ENCODE measurements at places on chromosomes 6 and 20.

- DNase-seq = no peak
These were observed 586.6 kb downstream of the KIF16B start for GRCh38 chr20:15986690-15987089.

DNA sequence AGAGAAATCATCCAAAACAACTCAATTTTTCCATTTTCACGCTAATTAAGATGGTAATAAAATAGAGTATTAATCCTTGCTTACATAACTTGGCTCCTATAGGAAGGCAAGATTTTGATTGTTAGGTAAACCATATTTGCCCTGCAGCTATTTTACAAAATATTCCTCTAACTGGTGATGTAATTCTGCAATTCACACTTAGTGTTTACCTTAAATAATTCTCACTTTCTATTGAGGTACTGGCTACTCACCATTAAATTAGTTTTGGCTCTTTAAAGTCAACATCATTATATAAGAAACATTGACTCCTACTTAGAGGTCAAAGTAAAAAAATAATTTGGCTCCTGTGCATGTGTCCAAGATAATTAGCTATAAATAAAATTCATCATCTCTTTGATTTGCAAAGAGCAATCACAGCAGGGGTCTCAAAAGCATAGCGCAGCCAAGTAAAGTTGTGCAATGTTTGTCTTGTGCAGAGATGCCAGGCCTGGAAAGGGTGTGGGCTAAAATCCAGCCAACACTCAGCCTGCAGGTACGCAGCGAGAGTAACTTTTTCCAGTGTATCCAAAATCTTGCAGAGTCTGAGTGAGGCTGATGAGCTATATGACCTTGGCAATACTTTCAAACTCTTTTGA is 501.2 kb downstream of the MMUT start:
- DNase-seq = no peak

GRCh38 chr6:154572556-154572955 is 62.1 kb upstream of the CNKSR3 start:
- DNase-seq = no peak

DNA sequence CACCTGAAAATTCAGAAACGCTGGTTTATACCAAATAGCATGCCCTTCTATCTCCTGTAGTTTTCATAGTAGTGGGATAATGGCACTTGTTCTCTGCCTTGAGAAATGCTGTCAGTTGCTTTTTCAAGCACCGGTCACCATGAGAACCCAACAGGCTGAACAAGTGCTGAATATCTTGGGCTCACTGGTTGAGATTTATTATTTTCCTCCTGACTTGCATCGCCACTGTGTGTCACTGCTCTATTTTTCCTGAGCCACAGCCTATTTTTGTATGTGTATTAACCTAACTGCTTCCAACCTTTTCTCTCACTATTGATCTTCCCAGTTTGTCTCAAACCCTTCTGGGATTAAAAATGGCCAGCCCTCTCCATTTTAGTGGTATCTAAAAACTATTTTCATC is 71.9 kb downstream of the OPN5 start:
- DNase-seq = no peak

GRCh38 chr20:62604796-62605195 is 37.5 kb upstream of the SLCO4A1 start:
- no peak for DNase-seq

DNA sequence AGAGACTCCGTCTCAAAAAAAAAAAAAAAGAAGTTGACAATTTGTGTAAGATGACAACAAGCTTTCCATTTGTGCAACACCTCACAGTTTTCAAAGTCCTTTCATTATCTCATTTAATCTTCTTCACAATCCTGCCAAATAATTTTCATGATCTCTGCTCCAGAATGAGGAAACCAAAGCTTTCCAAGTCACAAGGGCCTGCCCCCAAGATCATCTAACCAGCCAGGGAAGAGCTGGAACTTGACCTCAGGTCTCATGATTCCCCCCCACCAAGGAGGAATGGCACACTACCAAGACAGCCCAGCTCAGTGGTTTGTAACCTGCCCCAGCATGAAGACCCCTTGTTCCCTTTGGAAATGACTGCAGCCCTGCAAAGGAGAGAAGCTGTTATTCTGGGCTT is 74.0 kb upstream of the PIM1 start:
- DNase-seq = no peak

DNA sequence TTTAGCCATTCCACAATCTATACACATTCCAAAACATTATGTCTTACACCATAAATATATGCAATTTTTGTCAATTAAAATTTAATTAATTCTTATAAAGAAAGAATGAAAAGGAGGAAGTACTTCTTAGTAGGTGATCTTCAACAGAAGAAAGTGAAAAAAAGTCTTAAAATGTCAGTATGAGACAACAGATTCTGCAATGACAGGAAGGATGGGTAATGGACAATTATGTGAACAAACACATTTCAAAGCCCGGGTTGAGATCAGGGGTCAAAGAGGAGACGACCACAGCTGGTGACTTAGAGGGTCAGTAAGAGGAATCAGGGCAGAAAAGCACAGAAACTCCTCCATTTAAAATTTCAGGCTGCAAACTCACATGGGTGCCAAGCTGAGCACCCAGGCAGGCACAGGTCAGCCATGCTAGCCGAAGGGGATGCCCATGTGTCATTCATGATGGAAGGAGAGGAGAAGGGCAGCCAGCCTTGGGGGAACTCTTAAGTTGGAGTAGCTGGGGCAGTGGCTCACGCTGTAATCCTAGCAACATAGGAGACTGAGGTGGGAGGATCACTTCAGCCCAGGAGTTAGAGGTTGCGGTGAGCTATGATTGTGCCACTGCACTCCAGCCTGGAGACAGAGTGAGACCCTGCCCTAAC is 11.0 kb downstream of the VSX1 start:
- DNase-seq = no peak

DNA sequence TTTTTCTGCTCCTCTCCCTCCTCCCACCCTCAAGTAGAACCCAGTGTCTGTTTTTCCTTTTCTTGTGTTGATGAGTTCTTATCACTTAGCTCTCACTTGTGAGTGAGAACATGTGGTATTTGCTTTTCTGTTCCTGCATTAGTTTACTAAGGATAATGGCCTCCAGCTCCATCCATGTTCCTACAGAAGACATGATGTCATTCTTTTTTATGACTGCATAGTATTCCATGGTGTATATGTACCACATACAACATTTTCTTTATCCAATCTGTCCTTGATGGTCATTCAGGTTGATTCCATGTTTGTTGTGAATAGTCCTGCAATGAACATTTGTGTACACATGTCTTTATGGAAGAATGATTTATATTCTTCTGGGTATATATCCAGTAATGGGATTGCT is 81.0 kb downstream of the TOX2 start:
- DNase-seq = no peak

DNA sequence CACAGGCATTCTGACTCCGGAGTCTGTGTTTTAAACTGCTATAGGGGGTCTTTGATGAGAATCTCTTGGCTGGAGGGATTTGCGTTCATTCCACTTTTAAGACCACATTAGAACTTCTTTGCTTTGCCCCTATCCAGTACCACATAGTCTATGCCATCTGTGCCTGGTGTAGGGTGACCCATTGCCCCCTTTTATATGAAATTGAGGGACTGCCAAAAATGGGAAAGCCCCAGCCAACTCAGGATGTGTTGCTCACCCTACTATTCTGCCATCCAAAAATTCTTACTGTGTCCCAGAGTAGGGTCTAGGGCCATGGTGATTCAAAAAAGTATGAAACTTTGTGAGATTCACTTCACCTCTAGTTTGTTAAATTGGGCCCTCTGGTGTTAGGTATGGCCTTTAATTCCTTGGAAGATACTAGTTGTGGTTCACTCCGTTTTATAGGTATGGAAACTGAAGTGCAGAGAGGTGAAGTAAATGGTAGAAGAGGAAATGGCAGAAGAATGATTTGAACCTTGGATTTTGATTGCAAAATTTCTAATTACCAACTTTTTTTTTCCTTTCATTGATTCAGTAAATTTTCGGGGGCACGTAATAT is 1.4 kb downstream of the PFDN4 start:
- no peak for DNase-seq

- DNase-seq = no peak
These were observed 25.7 kb downstream of the MUC22 start for GRCh38 chr6:31035862-31036497.

DNA sequence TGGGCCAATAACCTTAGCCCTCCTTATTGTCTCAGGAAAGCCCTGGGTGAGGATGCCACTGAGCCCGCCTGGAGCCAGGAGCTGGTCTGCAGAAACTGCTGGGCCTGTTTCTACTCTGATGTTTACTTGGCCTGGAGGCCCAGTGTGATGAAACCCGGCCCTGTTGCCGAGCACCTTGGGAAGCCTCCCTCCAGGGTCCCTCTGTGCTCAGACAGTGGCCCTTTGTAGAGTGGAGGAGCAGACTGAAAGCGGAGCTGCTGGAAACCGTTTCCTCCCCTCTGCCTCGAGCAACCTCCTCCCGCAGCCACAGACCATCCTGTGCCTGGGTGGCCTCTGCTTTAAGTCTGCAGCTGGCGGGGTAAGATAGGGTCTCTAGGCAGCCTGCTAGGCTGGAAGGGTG is 84.1 kb upstream of the EPB41L1 start:
- DNase-seq = peak; percentile 26

- peak; percentile 33 for DNase-seq
These were observed 23.5 kb downstream of the PTCHD4 start for GRCh38 chr6:48087448-48087847.

DNA sequence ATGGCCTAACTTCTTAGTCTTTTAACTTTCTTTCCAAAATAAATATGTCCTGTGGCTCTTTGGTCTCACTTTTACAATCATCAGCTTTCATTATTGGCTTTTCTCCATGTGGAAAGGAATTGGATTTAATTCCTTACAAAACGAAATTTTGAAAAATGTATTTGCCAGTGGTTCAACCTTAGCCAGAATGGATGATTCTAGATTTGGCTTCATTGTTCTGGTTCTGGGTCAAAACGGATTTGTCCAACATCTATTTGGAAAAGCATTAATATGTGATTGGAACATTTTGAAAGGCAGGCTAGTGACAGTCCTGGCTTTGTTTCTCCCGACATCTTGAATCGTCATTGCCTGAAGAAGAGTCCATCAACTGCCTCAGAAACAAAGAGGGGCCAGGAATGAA is 59.2 kb downstream of the TENT5A start:
- DNase-seq = no peak

DNA sequence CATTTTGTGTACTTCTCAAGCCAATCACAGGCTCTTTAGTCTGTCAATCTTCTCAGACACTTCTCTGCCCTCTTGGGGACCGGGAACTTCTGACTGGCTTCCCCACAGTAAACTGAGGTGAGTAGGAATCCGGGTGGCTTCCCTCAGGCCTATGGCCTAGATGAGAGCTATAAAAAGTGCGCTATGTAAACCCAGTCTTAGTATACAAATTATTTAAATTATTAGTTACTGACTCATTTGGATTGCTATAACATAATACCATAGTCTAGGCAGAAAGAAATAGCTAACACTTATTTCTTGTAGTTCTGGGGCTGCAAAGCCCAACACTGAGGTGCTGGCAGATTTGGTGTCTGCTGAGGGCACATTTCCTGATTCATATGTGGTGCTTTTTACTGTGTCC is 109.2 kb upstream of the MCHR2 start:
- DNase-seq = no peak

DNA sequence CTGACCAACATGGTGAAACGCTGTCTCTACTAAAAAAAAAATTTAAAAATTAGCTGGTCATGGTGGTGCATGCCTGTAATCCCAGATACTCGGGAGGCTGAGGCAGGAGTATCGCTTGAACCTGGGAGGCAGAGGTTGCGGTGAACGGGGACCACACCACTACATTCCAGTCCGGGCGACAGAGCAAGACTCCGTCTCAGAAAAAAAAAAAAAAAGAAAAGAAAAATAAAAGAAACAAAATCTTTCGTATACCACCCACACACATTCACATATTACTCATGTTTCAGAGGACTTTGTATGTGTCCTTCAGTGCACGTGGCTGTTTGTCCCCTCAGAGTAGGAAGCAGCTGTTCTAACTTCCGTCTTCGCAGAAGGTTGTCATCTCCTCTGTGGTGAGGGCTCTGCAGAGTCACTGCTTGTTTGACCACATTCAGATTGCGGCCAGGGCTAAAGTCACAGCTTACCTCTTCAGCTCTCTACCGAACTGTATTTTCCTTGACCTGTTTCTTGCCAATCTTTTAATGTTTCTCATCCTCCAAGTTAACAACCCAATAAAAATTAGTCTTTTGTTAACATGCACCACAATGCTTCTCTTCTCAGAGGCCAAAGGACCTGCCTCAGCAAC is 36.6 kb upstream of the HIVEP1 start:
- no peak for DNase-seq

- DNase-seq = no peak
These were observed 23.5 kb downstream of the DNAAF9 start for GRCh38 chr20:3383878-3384495.
